ENCODE measurements at places on chromosomes 3 and 15.

GRCh38 chr3:45904931-45905330 lies 18.6 kb downstream of the CCR9 start:
- no peaks in the 10 kb centered on the region for H3K4me1 ChIP-seq
- H3K27me3 ChIP-seq, result no peaks in the 10 kb centered on the region
- H3K36me3 ChIP-seq, result no peaks in the 10 kb centered on the region
- no peak overlapping the region for H3K4me3 ChIP-seq
- DNase-seq, result no peak
- H3K27ac ChIP-seq, result no peak overlapping the region

- H3K4me1 ChIP-seq, result no peaks in the 10 kb centered on the region
- H3K27ac ChIP-seq, result no peak overlapping the region
- no peaks in the 10 kb centered on the region for H3K36me3 ChIP-seq
- H3K27me3 ChIP-seq, result no peaks in the 10 kb centered on the region
- no peak overlapping the region for H3K4me3 ChIP-seq
These were observed 340.6 kb upstream of the GOLIM4 start for GRCh38 chr3:168436245-168436724.

- H3K36me3 ChIP-seq, result no peaks in the 10 kb centered on the region
- DNase-seq, result no peak
- H3K27me3 ChIP-seq, result no peaks in the 10 kb centered on the region
- no peaks in the 10 kb centered on the region for H3K4me1 ChIP-seq
These were observed 157.8 kb upstream of the LINGO1 start for GRCh38 chr15:77790481-77790880.

DNA sequence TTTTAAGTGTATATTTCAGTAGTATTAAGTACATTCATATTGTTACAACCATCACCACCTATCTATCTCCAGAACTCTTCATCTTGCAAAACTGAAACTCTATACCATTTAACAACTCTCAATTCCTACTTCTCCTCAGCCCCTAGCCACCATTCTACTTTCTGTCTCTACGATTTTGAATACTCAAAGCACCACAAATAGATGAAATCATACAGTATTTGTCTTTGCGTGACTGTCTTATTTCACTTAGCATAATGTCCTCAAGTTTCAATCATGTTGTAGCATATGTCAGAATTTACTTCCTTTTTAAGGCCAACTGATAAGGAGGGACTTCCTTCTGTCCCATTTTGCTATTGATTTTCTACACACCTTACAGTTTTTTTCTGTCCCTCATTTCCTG lies 593.3 kb downstream of the FHIT start:
- no peaks in the 10 kb centered on the region for H3K36me3 ChIP-seq
- no peaks in the 10 kb centered on the region for H3K4me1 ChIP-seq
- no peak overlapping the region for H3K4me3 ChIP-seq
- no peak for DNase-seq

DNA sequence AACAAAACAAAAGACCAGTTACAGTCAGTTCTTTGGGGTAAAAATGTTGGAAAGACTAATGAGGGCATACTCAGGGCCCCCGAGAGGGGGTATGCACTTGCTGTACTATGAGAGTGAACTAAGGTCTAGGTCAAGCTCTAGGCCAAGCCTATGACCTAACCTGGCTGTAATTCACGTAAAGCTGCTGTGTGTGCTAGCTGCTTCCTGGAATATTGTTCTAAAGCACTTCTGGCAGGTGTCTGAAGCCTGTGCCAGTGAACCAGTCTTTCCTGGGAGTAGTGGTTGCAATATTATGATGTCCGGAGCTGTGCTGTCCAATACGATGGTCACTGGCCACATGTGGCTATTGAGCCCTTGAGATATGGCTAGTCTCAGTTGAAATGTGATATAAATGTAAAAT lies 13.1 kb upstream of the CX3CR1 start:
- no peak overlapping the region for H3K4me3 ChIP-seq
- H3K27me3 ChIP-seq, result no peaks in the 10 kb centered on the region
- H3K4me1 ChIP-seq, result no peaks in the 10 kb centered on the region
- H3K27ac ChIP-seq, result no peak overlapping the region
- H3K36me3 ChIP-seq, result no peaks in the 10 kb centered on the region

- DNase-seq, result no peak
- H3K4me3 ChIP-seq, result no peak overlapping the region
- H3K27me3 ChIP-seq, result no peaks in the 10 kb centered on the region
- no peak overlapping the region for H3K27ac ChIP-seq
- H3K36me3 ChIP-seq, result no peaks in the 10 kb centered on the region
- H3K4me1 ChIP-seq, result peaks cover 15% of the 10 kb centered on the region
These were observed 28.7 kb upstream of the RPS17 start for GRCh38 chr15:82568986-82569385.

DNA sequence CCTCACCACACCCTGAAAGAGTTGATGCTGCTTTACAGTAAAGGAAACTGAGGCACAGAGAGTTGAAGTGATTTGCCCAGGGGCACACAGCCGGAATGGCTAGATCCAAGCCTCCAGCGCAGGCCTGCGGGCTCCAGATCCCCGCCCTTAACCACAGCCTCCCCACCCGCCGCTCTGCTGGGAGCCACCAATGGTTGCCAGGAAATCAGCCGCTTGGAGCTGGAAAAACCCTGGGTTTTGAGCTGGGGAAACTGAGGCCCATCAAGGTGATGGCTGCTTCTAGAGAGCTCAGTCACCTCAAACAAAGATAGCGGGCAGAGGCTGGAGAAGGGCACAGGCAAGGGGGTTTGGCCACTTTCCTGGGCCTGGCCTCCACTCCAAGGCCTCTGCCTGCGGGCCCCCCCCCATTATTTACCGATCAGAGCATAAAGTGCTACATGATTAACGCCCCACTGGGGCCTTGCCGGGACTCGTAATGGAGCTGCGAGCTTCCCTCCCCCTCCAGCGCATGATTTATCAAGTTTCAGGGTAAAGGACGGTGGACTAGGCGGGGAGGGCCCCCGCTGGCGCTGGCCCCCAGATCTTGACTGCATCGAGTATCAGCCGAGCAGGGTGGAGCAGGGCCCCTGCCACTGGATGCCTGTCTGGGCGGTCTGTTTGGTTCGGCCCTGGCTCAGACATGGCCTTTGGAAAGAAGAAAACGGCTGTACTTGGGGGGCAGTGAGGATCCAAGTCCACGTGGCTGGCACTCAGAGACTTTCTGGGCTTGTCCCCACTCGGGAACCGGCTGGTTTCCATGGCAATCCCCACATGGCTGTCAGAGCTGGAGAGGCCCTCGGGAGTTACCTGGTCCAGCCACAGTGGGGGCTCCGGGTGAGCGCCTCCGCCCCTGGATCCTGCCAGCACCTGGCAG lies 9.1 kb downstream of the PLXND1 start:
- peaks cover 98% of the 10 kb centered on the region for H3K4me1 ChIP-seq
- no peak for DNase-seq
- peak overlapping the region; percentile 57 for H3K4me3 ChIP-seq
- no peaks in the 10 kb centered on the region for H3K27me3 ChIP-seq
- H3K36me3 ChIP-seq, result no peaks in the 10 kb centered on the region
- peak overlapping the region; percentile 72 for H3K27ac ChIP-seq

DNA sequence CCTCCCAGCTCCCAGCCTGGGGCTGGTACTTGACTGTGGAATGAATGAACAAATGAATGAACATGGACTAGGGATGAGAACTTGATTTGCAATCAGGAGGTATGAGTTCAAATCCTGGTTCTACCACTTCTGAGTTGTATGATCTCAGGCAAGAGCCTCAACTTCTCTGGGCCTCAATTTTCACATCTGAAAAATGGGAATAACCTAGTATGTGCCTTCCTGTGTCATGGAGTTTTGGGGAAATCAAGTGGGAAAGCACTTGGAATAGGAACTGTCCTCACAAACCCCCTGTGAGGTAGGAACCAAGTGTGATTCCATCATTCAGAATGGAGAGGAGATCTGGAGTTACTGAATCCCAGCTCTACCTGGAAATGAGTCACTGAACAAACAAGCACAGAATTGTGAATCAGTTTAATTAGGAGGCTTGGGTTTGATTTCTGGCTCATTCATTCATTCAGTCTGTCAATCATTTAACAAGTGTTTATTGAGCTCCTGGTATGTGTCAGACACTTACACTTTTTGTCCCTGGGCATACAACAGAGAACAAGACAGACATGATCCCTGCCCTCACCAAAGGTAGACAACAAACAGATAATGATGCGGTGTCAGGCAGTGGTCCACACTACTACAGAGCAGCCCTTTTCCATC lies 29.7 kb downstream of the DNASE1L3 start:
- no peaks in the 10 kb centered on the region for H3K27me3 ChIP-seq
- DNase-seq, result no peak
- no peak overlapping the region for H3K4me3 ChIP-seq
- H3K27ac ChIP-seq, result no peak overlapping the region
- peaks cover 15% of the 10 kb centered on the region for H3K4me1 ChIP-seq

DNA sequence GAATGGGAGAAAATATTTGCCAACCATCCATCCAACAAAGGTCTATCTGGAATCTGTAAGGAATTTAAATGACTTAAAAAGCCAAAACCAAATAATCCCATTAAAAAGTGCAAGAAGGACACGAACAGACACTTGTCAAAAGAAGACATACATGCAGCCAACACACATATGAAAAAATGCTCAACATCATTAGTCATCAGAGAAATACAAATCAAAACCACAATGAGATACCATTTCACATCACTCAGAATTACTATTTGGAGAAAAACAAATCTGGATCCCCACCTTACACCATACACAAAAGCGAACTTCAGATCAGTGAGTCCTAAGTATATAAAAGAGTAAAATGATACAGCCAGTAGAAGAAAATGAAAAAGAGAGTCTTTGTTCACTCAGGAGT lies 58.6 kb upstream of the MNS1 start:
- H3K27me3 ChIP-seq, result no peaks in the 10 kb centered on the region
- H3K27ac ChIP-seq, result no peak overlapping the region
- DNase-seq, result no peak
- H3K4me3 ChIP-seq, result no peak overlapping the region
- H3K36me3 ChIP-seq, result no peaks in the 10 kb centered on the region

DNA sequence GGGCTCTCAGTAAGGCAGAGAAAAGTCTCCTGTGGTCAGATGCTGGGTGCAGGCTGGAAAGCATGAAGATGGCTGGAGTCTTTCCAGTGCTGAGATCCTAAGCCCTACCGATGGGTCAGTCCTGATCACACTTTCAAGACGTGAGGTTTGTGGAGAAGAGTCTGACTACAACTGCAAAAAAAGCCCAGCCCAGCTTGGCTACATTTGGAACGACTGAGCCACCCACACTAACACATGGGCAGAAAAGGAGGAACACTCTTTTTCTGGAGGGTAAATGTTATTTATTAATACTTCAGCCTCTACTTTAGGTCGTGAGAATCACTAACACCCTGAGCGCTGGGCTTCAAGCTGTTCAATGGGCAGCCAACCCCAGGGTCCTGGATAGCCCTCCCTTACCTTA lies 22.0 kb upstream of the C3orf22 start:
- no peak for DNase-seq
- H3K27me3 ChIP-seq, result no peaks in the 10 kb centered on the region
- H3K27ac ChIP-seq, result no peak overlapping the region
- no peaks in the 10 kb centered on the region for H3K4me1 ChIP-seq
- H3K36me3 ChIP-seq, result no peaks in the 10 kb centered on the region

DNA sequence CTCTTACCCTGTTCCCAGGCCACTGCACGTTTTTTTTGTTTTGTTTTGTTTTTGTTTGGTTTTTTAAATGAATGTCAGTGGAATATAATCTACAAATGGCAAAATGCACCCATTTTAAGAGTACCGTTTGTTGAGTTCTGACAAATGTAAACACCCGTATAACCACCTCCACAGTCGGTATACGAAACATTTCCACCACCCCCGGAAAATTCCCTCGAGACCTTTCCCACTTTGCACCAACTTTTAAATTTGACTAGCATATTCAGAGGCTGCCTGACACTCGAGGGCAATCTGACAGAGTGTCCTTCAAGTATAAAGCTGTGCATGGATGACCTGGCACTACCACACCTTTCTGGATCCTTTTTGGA lies 613 bp upstream of the ARHGEF3 start:
- H3K36me3 ChIP-seq, result no peaks in the 10 kb centered on the region
- H3K27me3 ChIP-seq, result no peaks in the 10 kb centered on the region
- peaks cover 2% of the 10 kb centered on the region for H3K4me1 ChIP-seq
- H3K4me3 ChIP-seq, result peak overlapping the region; percentile 72
- DNase-seq, result no peak
- no peak overlapping the region for H3K27ac ChIP-seq

DNA sequence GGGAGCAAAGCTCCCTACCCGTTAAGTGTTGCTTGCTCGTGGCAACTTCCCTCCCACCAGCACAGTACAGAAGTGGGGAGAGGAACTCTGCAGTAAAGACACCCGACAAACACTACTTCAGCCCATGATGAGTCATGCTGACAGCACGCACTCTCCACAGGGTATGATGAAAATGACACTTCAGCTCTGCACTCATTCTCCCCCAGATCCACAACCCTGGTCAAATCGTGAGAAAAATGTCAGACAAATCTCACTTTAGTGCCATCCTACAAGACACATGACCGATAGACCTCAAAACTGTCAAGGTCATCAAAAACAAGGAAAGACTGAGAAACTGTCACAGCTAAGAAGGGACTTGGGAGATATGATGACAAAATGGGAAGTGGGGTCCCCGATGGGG lies 278.9 kb downstream of the OCA2 start:
- H3K36me3 ChIP-seq, result no peaks in the 10 kb centered on the region
- H3K4me3 ChIP-seq, result no peak overlapping the region
- H3K27ac ChIP-seq, result no peak overlapping the region
- no peak for DNase-seq
- no peaks in the 10 kb centered on the region for H3K27me3 ChIP-seq
